ENCODE measurements at places on chromosomes 4 and X.

DNA sequence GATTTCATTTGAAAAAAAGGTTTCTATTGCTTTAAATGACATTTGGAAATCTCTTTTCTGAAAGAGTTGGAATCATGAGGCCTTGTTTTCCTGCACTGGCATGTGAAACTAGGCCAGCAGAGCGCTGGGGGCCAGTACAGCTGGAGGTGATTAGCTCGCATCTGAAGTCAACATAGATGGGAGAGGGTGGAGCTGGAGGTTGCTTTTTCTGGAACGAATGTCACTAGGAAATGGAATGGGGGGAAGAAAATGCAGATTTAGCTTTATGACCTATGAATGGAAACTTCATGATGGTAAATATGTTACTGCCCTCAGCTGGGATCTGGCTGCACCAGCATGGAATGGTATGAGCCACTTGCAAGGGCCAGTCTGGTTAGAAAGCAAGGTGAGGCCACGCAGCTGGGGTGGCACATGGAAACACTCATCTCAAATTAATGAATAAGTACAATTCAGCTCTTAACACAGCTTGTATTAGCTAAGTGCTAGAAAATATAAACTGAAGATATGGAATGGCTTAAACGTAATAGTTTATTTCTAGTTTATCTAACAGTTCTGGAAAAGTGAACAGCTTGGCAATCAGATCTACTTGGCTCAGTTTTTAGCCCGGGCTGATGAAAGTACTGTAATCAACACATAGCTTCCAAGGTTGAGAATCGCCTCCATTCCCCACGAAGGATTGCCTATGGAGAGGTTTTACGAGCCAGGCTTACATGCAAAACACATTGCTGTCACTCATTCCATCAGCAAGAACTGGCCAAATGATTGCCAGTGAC is 32.5 kb downstream of the SLC10A6 start:
- no peak for DNase-seq

DNA sequence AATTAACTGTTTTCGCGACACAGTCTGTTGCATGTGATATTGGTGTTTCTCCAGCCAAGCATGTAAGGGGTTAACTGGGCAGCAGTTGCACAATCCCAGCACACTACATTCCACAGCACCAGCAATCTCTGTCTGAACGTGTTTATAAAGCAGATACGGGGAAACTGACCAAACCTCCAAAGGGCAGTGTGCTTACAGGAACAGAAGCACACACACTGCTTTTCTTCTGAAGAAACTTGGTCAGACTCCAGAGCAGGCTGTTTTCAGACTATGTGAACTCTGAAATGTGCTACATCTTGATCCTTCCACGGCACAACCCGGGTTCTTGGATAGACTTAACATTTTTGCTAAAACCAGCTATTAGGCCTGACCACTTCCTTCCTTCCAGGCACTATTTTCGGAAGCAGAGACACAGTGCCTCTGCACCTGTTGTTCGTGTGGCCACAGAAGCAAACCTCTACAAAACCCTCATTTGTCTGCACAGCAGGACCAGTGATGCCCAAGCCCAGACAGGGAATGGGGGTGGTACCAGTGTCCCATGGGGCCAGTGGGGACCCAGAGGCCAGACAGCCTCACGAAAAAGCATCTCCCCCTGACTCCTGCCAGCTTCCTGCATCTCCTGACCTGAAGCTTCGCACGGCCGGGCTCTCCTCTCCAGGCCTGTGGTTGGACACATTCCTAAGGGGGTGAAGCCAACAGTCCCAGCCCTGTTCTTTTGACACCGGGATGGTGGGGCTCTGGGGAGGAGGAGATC is 90.1 kb downstream of the IRF2 start:
- DNase-seq, result peak; percentile 64

GRCh38 chr4:106868381-106869035 is 167.6 kb downstream of the DKK2 start:
- no peak for DNase-seq

DNA sequence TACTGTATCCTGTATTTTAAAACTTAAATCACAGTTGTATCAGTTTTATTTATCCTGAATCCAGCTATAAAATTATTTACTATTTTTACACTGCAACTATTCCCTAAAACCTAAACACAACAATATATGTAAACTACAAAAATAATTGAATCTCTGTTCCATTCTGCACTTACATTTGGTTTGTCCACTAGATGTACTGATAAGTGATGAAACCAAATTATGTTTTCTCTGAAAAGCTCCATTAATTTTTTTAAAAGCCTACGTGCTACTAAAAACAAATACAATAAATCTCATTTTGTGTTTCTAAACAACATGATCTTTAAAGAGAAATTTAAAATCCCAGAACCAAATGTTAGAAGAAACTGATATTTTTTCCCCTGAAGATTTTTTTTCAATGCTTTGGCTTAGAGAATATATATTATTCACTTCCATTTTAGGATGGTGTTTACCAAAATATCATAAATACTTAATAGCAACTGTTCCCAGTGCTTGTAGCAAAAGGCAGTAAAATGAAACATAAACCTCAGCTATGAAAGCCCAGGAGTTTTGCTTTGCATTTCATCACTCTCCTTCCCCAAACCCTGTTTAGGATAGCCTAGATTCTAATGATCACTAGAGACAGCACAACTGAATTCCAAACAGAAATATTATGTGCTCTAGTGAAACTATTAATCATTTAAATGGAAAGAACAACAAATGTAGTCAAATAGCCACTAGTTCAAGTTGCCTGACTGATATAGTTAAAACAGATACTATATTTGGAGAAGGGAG is 19.7 kb downstream of the ANTXR2 start:
- DNase-seq, result no peak

DNA sequence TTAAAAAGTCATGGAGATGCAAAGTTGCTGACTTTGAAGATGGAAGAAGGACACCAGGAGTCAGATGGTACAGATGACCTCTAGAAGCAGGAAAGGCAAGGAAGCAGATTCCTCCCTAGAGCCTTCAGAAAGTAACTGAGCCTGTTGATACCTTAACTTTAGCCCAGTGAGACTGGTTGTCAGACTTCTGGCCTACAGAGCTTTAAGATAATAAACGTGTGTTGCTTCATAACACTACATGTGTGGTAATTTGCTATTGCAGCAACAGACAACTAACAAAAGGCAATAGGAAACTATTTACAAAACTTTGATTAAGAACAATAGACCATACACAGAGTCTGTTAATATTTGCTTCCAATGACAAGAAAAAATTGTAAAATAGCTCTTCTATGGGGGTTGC is 102.0 kb upstream of the USP38 start:
- DNase-seq, result no peak

Data from ACHN (cell line).